Vein endothelial cell (primary cell): ENCODE measurements at places on chromosomes 6 and 20. TPM values are rescaled to one million over a fixed set of nuclear protein-coding genes. Genes with fewer than 3 reads are reported as not detected.

Gene ECT2L
- not detected in 2 replicates for total RNA-seq

Gene CGA
- total RNA-seq = not detected in 2 replicates

Gene MAK
- total RNA-seq = under 0.01 TPM in 2 replicates

Gene CRISP2
- total RNA-seq = not detected in 2 replicates

Gene FBXL4
- 9.8 and 14.2 TPM in 2 replicates for total RNA-seq

Gene PRR18
- total RNA-seq = not detected in 2 replicates

Gene GABRR1
- total RNA-seq = 0.10 TPM in 1 of 2 replicates, not detected in the other

Gene UNC5CL
- total RNA-seq = not detected in 2 replicates

Gene CD24
- total RNA-seq = 2.3 and 6.5 TPM in 2 replicates

Gene LRRC73
- 0.19 and 0.65 TPM in 2 replicates for total RNA-seq

Gene CTNNBL1
- total RNA-seq = 21.3 and 21.9 TPM in 2 replicates

Gene OPN5
- total RNA-seq = not detected in 2 replicates

Gene DEFB112
- total RNA-seq = not detected in 2 replicates

Gene CYP24A1
- not detected in 2 replicates for total RNA-seq

Gene FRS3
- 1.3 and 2.0 TPM in 2 replicates for total RNA-seq
